ENCODE measurements at places on chromosomes 2 and 18.

DNA sequence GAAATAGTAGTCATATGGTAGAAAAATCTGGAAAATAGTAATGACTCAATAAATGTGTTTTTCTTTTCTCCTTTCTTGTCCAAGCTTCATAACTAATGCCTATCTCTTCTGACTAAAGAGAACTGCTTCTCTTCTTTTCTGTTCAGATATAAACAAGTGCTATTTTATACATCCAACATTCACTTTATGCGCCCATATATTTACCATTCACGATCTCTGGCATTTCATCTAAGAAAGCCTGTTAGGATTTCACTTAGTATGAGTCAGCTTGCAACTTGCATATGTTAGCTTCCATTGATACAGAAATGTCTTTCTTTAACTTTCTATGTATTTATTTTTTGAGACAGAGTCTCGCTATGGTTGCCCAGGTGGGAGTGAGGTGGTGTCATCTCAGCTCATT, 224.9 kb downstream of the VAPA start:
- DNase-seq: no peak

DNA sequence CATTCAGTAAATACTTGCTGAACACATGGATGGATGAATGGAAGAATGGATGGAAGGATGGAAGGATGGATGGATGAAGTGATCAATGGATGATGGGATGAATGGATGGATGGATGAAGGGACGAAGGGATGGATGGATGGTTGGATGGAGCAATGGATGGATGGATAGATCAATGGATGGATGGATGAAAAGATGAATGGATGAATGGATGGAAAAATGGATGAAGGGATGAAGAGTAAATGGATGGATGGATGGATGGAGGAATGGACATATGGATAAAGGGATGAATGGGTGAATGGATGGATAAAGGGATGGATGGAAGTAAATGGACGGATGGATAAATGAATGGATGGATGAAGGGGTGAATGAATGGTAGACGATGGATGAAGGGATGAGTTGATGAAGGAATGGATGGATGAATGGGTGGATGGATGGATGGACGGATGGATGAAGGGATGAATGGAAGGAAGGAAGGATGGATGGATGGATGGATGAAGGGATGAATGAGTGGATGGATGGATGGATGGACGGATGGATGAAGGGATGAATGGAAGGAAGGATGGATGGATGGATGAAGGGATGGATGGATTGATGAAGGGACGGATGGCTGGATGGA, 13.9 kb upstream of the ID2 start:
- DNase-seq: no peak

DNA sequence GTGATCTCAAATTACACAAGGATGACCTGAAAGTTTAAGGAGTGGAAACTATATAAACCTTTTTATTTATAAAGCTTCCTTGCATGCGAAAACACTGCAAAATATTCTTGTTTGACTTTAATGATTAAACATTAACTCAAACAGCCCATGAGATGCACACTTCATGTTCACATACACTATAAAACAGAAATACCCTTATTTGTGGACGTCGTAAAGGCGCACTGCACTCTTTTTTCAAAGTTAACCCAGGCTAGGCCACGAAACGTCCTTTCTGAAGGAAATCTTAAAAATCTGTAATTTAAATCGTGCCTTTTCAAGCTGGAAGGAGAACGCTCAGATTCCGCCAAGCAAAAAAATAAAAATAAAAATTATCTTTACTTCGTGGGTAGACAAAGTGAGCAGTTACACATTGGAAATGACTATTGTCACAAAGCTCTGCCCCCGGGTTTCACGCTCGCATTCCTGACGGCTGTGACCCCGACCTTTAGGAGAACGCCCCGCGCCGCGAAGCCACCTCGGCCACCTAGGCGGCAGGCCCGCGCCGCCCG, 728 bp downstream of the FAM168B start:
- no peak for DNase-seq

- DNase-seq: no peak
These were observed 48.8 kb downstream of the SH3BP4 start for GRCh38 chr2:235000426-235001236.

GRCh38 chr2:7913974-7914373, 767.9 kb upstream of the ID2 start:
- no peak for DNase-seq
